ENCODE measurements at places on chromosomes 13 and 19.

- no peak for DNase-seq
Measured at GRCh38 chr13:97403893-97404750, 29.8 kb upstream of the RAP2A start.

DNA sequence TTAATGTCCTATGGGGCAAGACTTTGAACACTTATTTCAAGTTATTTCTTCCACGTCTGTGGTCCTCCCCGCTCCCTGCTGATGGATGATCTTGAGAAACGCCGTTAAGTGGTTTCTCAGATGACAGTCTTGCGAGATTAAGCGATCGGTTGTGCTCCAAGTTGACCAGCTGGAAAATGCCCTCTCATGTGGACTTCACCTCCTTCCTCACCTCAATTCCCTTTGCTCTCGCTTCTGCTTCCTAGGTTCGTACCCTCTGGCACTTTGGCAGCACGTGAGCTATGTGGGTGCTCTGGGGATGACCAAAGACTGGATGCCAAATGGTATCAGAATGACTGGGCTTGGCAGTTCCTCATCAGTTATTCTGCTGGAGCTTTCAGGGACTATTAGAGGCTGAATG, 480.0 kb downstream of the ZNF536 start:
- DNase-seq = no peak

DNA sequence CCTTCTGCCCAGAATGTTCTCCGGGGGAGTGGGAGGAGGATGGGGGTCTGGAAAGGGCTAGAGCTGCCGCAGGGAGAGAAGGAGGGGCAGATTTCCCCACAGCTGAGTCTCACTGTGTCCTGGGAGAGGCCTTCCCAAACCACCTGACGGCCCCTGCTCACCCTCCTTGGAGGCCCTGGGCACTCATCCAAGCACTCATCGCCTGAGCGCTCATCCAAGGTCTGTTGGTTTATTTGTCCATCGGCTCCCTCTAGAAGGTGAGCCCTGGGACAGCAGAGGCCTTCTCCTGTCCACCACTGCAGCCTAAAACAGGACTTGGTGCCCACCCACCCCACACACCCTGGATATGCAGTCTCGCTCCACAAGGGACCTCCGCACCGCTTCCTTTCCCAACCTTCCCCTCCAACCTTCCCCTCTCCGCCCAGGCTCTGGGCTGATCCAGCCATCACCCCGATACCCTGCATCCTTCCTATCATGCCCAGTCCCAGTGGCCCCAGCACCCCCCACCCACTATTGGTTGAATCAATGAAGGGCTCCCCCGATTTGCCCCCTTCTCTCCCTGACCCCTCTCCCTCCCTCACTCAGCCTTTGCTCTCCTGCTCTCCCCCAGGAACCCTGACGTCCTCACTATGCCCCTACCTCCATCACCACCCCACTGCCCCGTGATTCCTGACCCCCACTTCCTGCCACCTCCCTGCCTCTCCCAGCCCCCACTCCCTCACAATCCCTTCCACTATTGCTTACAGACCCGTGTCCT, 1.7 kb downstream of the UBXN6 start:
- no peak for DNase-seq

DNA sequence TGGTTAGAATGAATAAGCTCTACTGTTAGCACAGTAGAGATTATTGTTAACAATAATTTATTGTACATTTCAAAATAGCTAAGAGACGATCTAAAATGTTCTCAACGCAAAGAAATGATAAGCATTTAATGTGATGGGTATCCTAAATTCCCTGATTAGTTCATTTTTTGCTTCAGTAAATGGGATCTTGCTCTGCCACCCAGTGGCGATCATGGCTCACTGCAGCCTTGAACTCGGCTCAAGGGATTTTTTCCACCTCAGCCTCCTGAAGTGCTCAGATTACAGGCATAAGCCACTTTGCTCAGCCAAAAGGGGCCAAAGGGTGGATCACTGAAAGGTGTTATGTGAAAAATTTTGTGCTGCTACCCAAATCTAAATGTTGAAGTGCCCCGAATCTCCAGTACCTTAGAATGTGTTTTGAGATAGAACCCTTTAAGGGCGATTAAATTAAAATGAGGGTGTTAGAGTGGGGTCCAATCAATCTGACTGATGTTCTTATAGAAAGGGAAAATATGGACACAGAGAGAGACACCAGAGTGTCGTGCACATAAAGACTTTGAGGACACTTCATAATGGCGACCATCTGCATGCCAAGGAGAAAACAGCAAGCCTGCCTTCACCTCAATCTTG, 31.5 kb upstream of the ZNF766 start:
- no peak for DNase-seq

DNA sequence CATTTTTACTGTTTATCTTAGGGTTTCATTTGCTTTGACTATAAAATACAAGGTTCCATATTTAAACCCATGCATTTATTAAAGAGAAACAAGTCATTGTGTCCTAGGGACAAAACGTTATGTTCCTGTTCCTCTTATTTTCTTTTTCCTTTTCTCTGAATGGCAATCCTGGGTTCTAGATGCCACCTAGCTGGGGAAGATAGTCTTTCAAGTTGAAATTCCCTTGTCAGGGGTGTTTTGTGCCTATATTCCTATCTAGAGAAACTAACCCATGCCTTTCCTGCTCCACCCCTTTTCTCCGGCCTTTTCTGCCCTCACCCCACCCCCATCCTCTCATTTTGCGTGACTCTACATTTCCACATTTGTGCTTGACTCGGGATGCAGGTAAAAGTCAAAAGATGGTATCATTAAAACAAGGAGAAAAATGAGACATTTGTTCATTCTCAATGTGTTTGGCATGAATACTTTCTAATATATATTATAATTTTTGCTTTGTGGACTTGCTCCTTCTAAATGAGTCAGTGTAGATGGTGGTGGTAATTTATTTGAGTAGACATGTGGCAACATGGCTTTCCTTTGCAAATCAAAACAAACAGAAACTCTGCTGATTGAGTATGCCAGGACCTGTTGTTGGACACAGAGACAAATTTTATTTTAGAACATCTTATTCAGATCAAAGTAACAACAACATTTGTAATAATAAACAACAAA, 26.8 kb upstream of the STARD13 start:
- no peak for DNase-seq

DNA sequence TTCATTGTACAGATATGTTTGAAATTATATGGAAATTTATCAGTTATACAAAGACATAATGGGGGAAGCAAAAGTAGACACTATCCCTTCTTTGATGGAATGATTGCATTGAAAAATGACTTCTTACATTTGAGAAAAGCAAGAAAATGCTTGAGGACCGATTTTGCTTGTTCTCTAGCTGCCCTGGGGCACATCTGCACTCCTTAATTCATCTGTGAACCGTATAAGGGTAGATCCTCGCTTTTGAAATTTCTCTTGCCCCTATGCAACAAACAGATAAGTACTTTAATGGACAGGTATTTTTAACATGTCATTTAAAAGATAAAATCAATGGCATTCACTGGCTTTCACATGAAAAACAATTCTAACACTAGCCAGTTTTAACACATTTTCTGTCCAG, 13.5 kb upstream of the MLNR start:
- DNase-seq = no peak

DNA sequence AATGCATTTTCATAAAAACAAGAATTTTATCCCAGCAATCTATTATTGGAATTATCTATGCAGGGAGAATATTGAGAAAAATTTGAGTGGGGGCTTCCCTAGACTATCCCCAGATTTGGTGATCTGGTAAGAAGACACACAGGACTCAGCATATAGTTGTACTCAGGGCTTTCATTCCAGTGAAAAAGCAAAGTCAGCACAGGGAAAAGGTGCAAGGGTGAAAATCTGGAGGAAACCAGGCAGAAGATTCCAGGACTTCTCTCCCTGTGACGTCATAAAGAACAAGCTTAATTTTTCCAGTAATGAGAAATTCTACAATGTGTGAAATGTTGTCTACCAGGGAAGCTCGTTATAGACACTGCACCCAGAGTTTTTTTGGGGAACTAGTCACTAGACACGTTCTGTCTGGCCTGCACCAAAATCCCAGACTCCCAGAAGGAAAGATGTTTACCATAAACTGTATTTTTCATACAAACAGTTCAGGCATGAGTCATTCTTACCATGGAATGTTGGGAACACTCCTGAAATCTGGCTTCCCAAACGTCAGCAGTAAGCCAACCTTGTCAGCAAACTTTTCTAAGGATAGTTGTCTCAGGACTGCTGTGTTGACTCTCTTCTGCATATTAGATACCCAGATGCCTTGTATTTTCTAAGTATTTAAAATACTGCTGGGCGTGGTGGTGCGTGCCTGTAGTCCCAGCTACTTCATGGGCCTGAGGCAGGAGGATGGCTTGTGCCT, 107.4 kb downstream of the DNAJC3 start:
- no peak for DNase-seq

DNA sequence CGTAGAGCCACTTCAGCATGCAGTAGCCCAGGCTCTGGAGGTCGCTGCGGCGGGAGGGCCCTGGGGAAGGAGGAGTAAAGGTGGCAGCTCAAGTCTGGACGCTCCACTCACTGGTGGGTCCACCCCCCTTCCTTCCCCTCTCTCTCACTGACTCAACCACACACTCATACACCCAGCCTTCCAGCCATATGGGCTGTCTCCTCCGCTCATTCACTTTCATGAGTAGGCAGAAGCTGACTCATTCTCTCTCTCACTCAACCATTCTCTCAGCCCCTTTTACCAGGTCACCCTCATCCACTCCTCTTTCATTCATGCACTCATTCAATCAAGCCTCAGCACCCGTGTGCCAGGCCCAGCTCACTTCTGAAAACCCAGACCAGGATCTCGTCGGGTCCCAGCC, 27.5 kb upstream of the SIGLEC11 start:
- DNase-seq = no peak

DNA sequence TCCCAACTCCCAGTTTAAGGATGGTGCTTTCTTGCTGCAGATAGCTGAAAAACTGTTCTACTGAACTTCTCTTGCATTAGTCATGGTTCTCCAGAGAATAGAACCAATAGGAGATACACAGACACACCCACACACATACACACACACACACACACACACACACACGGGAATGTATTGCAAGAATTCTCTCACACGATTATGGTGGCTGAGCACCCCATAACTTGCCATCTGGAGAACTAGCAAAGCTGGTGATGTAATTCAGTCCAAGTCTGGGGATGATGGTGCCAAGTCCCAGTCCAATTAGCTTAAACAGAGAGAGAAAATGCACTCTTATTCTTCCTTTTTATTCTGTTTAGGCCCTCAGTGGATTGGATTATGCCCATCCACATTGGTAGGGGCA, 643.9 kb downstream of the DIAPH3 start:
- no peak for DNase-seq

GRCh38 chr19:3977242-3978143, 6.6 kb upstream of the DAPK3 start:
- DNase-seq = no peak

- no peak for DNase-seq
Measured at GRCh38 chr13:73220966-73221720, 162.3 kb downstream of the KLF5 start.

DNA sequence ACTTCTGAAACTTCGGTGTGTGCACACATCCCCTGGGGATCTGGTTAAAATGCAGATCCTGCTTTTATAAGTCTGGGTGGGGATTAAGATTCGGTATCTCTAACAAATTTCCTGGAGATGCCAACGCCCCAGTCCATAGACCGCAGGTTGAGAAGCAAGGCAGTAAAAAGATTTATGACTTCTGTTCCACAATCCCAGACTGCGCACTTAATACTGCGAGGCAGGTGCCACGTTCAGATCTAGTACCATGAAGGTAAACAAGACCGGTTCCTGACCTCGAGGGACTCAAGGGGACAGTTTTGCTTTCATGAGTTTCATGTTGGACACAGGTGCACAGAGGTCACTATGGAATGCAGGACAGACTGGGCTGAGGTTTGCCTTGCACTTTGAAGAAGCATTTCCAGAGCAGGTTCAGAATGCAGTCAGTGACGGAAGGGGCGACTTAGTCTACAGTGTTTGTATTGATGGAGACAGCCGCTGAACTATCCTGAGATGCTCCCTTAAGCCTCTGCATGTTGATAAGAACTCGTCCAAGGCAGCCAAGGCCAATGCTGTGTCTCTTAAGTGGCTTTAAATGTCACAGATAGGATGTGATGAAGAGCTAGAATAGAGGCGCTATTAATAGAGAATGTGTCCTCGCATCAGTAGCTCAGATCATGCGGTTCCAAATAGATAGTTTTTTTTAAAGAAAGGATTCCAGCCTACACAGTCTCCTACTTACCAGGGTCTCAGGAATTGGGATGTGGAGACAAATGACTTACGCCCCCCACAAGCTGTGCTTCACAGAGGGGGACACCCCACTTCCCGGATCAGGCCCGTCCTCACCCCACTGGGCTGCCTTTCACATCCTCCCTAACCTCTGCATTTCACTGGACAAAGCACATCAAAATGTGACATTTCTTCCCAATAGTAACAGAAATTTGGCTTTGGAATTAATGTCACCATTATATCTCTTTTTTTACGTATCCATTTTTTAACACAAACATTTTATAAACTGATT, 97.1 kb upstream of the IRS2 start:
- no peak for DNase-seq

- DNase-seq = no peak
Measured at GRCh38 chr13:54614726-54615125, 1586.1 kb downstream of the OLFM4 start.

- no peak for DNase-seq
Measured at GRCh38 chr19:1213391-1214286, 8.1 kb downstream of the STK11 start.

DNA sequence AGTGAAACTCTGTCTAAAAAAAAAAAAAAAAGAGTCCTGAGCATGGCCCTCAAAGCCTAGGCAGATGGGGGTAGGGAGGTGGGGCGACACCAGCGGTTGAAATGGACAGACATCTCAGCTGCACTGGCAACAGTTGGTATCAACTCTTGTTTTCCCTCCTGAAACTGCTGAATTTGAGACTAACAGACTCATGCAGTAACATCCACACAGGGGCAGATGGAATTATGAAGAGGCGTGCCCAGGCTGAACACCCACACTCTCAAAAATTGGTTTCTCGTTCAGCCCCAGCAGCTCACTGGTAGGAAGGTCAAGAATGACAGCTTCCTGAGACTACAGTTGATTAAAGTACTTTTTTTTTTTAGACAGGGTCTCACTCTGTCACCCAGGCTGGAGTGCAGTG, 24.1 kb downstream of the PBX4 start:
- DNase-seq = no peak

DNA sequence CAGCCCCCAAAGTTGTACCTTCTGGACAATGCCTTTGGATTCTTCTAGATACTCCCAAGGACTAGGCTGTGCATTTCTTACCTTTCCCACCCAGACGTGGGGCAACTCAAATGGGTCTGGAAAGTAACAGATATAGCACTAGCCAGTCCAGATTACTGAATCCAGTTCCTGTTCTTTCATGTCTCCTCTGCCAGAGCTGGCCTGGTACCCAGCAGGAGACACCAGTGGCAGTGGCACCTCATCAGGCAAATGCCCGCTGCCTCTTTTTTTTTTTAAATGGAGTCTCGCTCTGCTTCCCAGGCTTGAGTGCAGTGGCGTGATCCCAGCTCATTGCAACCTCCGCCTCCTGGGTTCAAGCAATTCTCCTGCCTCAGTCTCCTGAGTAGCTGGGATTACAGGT, 43.2 kb downstream of the N4BP2L2 start:
- no peak for DNase-seq

- no peak for DNase-seq
Measured at GRCh38 chr13:21884965-21885567, 214.2 kb downstream of the FGF9 start.

DNA sequence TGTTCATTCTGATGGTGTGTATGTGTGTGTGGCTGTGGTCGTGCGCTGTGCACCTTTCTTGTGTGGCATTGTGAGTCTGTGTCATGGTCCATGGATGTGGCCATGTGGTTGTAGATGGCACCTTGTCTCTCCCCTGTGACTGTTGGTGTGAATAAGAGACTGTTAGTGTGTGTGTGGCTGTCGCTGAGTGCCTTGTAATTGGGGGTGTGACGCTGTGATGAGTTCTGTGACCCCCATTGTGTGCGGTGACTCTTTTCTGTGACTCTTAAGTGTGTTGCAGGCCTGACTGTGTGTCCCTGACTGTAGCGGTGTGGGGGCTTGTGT, 804 bp downstream of the PLPPR2 start:
- DNase-seq = no peak
